ENCODE measurements at places on chromosomes 5 and 9.

- DNase-seq = no peak
These were observed 130.7 kb upstream of the NTRK2 start for GRCh38 chr9:84538879-84539278.

DNA sequence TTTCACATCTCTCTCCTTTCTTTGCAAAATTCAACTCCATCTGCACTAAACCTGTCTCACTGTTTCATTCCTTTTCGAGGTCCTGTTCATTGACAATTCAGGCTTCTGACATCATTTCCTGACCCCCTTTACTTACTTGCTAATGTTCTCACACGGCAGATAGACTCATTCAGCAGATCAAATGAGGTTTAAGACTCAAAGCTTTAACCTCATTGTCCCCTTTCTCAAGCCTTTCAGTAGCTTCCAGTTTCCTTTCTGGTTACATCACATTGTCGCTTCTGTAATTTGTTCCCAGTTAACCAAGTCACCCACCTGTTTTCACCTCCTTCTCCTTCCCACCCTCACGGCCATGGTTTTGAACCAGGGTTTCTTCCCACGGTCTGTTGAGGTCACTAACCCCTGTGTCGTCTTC lies 143.4 kb upstream of the OTULINL start:
- no peak for DNase-seq

- no peak for DNase-seq
These were observed 8.1 kb upstream of the IL17B start for GRCh38 chr5:149387081-149387631.

GRCh38 chr9:37839496-37840461 lies 39.2 kb downstream of the DCAF10 start:
- DNase-seq = no peak

DNA sequence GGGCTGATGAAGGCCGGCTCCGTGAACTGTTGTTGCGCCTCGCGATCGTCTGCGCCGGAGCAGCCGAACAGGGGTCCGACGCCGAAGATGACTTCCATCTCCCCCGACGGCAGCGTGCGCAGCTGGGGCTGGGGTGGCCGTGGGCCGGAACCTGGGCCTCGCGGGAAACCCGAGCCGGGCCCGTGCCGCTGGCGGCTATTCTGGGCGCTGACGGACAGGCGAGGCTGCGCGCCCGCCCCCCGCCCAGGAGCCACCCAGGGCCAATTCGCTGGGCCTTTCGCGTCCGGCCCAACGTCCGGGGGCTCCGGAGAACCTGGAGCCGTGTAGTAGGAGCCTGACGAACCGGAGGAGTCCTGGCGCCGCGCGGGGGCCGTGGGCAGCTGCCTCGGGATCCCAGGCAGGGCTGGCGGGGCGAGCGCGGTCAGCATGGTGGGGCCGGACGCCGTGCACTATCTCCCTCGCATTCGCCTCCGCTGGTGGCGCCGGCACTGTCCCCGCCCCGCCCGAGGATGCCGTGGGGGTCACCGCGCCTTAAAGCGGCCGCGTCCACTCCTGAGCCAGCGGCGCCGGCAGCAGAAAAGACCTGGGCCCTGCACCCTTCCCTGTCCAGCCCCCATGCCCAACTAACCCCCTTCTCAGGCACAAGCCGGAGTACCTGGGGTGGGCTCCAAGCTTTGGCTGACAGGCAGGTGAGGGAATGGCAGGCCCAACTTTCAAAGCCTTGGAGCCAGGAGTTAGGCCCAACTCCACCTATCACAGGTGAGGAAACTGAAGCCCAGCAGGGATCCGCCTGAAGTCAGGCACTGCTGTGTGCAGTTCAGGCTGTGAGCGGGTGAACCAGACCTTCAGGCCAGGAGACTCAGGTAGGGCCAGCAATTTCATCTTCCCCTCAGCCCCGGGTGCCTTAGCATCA lies at the start of gene PROB1:
Gene PROB1, minus strand, starts transcription at position 451 of the 913 bp plus-strand sequence. Its CDS starts 23 bp downstream, at position 428.
- DNase-seq = no peak

DNA sequence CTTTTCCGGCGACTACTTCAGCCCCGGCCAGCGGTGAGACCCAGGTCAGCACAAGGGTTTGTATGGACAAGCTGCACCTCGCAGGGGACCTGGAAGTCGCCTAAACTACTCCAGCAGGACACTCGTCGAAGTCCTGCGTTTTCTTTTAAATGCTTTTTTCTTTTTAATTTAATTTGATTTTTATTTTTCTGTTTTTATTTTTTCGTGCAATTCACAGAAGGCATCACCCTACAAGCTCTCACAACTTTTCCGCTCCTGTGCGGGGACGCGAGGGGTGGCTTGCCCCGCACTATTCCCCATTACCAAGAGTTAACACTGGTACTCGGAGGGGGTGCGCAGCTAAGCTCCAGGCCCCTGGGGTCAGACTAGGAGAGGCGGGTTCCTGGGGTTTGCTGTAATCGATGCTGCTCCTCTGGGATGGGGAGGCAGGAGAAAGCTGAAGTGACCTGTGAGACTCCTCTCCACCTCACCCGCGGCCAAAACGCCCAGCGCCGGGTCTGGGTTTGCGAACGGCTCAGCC lies 1.3 kb downstream of the EDIL3 start:
- no peak for DNase-seq

GRCh38 chr9:4106760-4107143 lies 193.1 kb downstream of the GLIS3 start:
- DNase-seq = no peak

- DNase-seq = no peak
These were observed 64.7 kb downstream of the FRMD3 start for GRCh38 chr9:83473488-83473971.

DNA sequence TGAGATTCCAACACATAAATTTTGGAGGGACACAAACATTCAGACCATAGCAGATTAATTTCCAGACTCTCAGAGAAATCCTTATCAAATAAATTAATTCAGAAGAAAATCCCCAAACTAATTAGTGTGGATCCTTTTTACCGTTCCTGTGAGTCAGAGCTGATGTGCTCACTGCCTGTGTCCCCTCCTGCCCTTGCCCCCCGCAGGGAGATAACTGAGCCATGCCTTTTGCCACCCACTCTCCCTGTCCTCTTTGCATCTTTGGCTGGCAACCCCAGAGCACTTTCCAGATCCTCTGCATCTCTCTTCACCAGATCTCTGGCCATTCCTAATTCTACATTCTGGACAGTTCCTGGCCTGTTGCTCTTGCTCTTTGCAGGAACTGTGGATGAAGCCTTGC lies 135.4 kb upstream of the MAP1B start:
- DNase-seq = no peak

- DNase-seq = no peak
These were observed 18.2 kb upstream of the FNIP1 start for GRCh38 chr5:131814990-131815389.

DNA sequence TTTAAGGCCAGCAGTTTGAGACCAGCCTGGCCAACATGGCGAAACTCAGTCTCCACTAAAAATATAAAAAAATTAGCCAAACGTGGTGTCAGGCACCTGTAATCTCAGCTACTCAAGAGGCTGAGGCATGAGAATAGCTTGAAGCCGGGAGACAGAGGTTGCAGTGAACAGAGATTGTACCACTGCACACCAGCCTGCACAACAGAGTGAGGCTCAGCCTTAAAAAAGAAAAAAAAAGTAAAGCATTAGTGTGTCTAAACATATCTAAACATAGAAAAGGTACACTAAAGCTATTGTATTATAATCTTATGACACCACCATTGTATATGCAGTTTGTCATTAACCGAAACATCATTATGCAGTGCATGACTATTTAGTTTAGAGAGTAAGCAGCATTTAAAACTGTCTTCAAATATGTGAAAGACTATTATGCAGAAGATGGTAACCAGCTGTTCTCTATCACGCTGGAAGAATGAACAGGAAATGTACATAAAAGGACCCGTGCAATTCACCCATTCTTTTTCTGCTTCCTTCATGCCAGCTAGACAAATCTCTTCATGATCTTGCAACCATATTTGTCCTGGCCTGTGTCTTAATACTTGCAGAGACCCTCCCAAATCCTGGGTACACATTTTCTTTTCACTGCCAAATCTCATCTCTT lies 58.6 kb downstream of the ITGA1 start:
- DNase-seq = no peak

DNA sequence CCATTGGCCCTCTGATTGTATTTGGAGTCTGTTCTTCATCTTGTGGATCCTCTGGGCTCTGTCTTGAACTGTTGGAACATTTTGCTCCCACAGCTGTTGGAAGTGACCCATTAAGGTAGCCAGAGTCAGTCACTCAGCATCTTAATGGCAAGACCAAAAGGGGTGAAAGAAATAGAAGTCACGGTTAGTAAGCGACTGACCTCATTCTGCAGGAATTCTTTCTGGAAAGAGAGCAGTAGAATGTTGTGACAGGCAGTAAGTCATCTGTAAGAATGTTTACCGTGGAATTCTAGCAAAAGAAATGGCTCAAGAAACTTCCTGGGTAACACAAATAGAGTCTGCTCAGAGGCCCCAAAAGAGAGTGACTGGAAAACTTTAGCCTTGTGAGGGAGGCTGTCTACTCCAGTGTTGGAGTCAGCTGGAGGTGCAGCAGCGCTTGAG lies 28.6 kb upstream of the TNC start:
- DNase-seq = no peak

DNA sequence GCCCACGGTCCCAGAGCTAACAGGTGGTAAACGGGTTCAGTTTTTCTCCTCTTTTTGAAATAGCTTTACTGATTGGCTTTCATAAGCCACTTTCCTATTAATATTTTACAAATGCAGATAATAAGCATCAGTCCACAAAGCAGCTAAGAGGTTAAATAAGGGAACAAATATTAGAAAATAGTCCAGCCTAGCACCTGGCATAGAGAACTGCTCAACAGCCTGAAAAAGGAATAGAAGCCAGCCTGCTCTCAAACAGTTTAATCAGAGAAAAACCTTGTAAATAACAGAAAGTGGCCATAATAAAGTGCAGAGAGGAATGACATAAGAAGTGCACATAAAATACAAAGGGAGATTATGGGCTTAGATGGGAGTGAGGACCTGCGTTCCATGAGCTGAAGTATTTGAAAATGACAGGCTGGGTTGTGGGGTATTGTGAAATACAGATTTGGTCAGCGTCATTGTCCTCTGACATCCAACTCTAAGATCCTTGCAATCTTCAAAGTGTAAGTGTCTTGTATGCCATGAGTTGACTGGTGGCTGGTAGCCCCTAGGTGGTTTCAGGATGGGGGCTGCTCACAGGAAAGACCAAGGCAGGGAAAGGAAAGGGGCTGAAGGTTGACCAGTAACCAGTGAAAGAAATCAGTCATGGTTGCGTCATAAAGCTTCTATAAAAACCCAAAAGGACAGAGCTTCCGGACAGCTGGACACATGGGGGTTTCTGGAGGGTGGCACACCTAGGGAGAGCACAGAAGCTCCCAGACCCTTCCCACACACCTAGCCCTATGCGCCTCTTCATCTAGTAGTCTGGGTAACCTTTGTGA lies 32.4 kb downstream of the MYO10 start:
- no peak for DNase-seq

DNA sequence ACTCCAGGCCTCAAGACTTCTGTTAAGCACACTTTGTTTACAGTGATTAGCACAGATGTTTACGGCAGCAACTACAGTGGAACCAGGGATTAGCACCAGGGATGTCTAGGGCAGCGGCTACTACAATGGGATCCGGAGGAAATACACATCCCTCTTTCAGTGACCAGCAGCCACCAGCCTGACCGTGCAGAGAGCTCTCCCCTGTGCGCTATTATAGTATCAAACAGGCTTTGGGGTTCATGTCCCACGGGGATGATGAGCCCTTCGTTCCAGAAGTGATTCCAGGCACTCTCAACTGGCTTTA lies 21.5 kb downstream of the GFPT2 start:
- DNase-seq = no peak

GRCh38 chr5:145479857-145480256 lies 355.3 kb downstream of the PRELID2 start:
- no peak for DNase-seq

DNA sequence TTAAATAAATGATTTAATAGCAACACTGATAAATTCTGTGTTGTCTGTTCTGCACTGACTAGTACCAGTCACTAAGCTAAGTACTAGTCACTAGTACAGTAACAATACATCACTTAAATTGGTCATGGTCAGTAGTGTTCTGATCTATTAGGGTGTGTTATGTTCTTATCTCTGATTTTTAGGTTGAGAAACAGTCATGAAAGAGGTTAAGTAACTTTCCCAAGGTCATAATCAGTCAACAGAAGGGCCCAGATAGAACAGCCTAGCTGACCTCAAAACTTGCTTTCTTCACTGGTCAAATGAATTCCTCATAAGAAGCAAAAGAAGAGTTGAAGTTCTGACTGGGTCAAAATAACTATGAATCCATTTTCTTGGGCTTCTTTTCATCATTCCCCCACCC lies 1492.7 kb downstream of the MAT2B start:
- no peak for DNase-seq

DNA sequence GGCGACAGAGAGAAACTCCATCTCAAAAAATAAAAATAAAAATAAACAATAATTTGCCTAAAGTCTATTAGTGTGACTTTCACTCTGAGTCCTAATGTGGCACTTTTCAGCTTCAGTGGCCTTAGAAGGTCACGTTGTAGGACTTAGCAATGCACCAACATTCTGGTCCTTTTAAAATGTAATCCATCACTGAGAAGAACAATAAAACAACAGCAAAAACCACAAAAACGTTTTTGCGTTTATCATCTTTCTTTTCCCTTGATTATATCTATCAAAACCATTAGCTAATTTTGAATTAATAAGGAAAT lies 190.1 kb upstream of the ZNF608 start:
- DNase-seq = no peak

GRCh38 chr5:16863469-16863946 lies 72.6 kb downstream of the MYO10 start:
- DNase-seq = no peak

- no peak for DNase-seq
These were observed 108.6 kb upstream of the RAD23B start for GRCh38 chr9:107174441-107174840.

- no peak for DNase-seq
These were observed 16.2 kb upstream of the CPLX2 start for GRCh38 chr5:175855041-175855720.

GRCh38 chr5:35694481-35694880 lies 76.8 kb downstream of the SPEF2 start:
- no peak for DNase-seq

DNA sequence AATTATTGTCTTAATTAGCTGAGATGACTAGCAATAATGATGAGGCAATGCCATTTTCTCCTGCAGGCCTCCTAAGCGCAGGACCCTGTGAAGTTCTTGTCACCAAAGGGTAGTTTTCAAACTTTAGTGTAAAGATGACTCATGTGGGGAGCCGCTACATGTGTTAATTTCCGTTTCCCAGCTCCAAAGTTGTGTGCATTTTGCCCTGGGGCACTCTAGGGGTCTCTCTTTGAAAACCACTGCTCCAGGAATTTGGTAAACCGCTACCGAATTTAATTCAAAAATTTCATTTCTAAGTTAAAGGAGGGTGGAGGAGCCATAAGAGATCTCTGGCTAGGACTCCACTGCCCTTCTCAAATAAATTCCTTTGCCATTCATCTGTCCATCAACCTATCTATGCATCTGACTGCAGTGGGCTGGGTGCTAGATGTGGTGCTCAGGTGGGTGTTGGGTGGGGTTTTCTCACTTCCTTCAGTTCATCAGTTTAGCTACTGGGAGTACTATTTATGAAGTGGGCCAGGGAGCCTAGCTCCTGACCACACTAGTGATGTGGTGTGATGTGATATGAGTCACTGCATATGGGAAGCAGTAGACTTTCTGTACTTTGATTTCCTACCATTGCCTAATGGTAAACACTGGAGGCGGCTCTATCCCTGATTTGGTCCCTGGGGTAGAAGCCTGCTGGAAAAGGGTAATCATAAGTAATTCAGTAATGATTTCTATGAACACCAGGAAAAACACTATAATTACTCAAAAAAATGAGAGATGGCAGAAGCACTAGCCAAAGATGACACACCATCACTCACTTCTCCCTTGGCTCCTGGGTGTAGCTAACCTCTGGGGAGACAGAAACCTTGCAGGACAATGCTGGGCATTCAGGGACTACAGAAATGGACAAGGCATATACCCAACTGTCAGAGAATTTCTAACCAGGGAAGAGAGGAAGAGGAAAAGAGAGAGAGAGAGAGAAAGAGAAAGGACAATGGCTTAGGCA lies 4.0 kb upstream of the ZSWIM6 start:
- DNase-seq = no peak
